ENCODE measurements at places on chromosomes 6 and 20.
A peak's percentile ranks its signal among the peaks of the same experiment; 100 is the strongest.

DNA sequence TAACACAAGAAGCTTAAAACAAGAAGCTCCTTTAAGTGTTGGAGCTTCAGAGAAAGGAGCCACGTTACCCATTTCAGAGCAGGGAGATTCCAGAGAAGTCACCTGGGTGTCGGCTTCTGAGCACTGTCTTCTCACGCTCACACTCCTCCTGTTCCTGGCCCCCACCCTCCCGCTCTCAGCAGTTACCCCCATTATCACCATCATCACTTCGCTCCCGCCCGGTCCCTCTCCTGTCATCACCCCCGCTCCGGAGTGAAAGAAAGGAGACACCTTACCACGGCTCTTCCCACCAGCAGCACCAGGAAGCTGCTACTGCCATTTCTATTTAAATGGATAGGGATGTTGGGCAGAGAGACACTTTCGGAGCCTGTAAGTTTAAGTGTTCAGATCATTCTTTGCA, 123.9 kb downstream of the GMPR start:
- no peak for DNase-seq

GRCh38 chr6:3364391-3364790, 92.5 kb downstream of the SLC22A23 start:
- DNase-seq = no peak

DNA sequence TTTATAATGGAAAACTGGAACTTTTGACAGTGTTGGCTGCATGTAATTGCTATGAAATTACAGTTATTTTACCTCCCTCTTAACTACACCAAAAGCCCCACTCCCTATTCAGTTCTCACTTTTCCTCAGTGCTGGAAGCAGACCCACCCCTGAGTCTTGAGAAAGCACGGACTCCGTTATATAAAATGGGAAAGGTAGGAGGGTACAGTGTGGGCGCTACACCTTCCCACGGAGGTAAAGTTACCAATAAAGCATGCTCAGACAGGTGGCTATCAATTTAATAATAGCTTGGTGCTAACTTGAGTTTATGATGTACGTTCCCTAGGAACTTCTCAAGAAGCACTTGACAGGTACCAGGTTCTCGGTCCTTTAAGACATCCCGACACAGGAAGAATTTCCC, 59.0 kb downstream of the CLIC5 start:
- DNase-seq = no peak

DNA sequence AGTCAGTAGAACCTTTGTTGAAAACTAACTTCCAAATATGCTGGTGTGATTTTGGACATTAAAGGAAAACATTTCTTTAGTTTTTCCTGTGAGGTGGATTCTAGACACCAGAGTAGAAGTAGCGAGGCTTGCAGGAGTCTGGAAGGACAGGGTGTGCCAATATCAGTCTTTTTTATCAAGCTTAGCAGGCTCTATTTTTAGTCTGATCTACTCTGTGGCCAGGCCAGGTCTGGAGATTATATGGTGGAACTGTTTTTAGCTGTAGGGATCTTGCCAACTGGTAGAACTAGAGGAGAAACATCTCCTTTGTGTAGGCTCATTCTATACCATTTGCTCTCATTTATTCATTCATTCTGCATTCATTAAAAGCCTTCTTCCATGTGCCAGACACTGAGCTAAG, 42.7 kb downstream of the LRP11 start:
- DNase-seq = no peak

GRCh38 chr6:125913864-125914351, 42.7 kb upstream of the HINT3 start:
- peak; percentile 95 for DNase-seq

DNA sequence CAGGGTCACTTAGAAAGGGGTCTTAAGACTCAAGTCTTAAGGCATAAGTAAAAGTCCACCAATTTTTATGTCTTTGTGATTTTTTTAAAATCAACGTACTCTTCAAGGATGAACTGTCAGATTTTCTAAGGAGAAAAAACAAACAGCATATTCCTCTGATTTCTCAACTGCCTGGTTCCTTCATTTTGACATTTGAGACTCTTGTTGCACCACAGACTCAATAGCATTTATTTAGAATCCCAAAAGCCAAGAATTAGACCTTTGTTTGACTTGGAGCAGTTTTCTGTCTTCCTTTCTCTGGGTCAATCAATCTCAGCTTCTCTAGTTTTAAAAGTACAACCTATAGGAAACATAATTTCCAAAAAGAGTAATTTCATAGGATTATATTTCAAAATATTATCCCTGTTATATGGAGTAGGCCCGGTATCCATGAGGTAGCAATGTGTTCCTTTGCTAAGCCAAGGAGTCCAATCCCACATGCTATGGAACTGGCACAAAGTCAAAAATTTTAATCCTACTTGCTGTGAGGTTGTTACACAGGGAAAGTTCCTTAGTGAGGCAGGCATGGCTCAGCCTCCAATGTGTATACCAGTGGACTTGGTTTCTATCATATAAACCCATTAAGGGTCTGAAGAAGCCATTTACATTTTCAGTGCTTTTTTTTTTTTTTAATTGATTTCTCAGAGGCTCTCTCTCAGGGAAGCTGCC, 405.7 kb downstream of the KIF16B start:
- DNase-seq = no peak

- DNase-seq = no peak
Observed at GRCh38 chr20:32562495-32562911, 22.6 kb downstream of the NOL4L start.

DNA sequence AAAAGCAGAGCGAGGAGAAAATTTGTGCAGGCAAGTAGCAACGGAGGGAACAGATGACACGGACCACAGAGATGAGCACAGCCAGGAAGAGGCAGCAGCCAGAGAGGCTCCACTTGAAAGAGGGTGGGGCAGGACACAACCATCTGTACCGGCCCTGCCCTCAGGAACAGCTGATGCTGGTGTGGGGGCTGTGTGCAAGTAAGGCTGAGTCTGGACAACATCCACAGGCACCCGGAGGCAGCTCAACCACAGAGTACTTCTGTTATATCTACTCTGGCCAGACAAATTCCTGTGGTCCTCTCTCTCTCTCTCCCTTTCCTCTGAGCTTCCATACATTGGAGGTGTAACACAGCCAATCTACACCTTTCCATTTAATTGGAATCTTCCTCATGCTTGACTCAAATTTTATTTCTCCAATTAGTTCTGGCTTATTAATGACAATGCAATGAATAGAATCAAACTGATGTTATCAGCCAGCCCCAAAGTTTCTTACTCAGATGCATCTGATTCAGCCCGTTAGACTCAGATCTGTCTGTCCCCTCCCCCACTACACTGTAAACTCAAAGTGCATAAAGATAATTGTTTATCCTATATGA, 24.9 kb downstream of the KIF13A start:
- DNase-seq = peak; percentile 92

- no peak for DNase-seq
Observed at GRCh38 chr6:157460182-157460999, 79.4 kb downstream of the ZDHHC14 start.

- no peak for DNase-seq
Observed at GRCh38 chr6:72389698-72390097, 232.2 kb upstream of the KCNQ5 start.

- DNase-seq = peak; percentile 42
Observed at GRCh38 chr6:42197555-42198362, 3.0 kb upstream of the GUCA1B start.

GRCh38 chr6:28615955-28616747, 90.5 kb downstream of the GPX5 start:
- DNase-seq = no peak

DNA sequence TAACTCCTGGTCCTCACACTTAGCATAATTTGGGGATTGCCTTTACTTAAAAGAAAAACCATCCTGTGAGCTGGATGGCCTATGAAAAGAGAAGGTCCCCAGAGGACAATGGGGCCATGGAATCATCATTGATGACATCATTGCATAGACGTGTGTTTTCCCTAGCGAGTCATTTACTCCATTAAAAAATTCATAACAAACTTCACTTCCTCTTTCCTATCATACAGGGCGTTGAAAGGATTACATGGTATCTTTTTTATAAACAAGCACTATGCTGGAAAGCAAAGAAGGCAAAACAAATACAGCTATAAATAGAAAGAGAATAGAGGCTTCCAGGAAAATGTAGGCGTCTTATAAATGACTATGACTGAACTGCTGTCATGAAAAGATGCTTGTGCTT, 11.3 kb upstream of the COL12A1 start:
- DNase-seq = no peak

GRCh38 chr6:111970426-111970825, 83.5 kb upstream of the CCN6 start:
- DNase-seq = no peak

DNA sequence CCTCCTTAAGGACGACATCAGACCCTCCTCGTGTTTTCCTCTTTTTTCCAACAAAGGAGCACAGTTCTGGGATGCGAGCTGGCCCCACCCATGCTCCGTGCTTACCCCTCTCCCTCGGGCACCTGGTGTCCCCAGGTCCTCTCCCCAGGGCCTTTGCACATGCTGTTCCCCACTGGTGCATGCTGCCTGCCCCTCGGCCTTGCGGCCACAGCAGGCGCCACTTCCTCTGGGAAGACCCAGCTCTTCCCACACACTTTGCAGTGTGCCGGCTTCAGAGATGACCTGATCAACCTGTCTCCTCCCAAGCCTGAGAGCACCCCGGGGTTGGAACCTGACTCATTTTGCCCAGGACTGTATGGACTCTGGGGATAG, 39.8 kb downstream of the GNAS-AS1 start:
- no peak for DNase-seq

- no peak for DNase-seq
Observed at GRCh38 chr6:40640599-40641227, 53.5 kb upstream of the LRFN2 start.

- no peak for DNase-seq
Observed at GRCh38 chr6:140779341-140779740, 1353.4 kb upstream of the GJE1 start.

- no peak for DNase-seq
Observed at GRCh38 chr6:12288211-12288618, 1.9 kb upstream of the EDN1 start.

DNA sequence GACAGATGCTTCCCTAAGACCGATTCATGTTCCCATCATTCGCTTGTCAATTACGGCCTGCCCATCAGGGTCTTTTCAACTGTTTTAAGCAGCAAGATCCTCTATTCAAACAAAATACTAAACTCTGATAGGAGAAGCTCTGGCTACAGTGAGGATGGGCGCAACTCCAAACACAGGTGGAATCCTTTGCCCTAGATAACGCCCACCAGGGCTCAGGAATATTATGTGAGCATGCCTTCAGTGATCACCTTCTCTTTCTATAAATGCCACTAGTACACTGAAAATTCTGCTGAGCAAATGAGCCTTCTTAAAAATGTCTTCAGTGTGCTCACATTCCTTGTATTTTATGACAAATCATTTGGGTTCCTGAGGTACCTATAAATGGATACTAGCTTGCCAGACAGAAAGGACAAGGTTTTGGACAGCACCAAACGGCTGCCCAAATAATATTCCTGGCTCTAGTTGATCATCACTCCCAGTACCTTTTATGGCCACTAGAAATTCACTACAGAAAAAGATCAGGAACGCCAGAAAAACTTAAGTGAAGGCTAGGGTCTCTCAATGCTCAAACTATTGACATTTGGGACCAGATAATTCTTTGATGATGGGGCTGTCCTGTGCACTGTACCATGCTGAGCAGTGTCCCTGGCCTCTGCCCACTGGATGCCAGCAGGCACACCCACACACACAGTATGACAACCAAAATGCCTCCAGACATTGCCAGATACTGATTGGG, 13.1 kb downstream of the ZNF217 start:
- DNase-seq = no peak

DNA sequence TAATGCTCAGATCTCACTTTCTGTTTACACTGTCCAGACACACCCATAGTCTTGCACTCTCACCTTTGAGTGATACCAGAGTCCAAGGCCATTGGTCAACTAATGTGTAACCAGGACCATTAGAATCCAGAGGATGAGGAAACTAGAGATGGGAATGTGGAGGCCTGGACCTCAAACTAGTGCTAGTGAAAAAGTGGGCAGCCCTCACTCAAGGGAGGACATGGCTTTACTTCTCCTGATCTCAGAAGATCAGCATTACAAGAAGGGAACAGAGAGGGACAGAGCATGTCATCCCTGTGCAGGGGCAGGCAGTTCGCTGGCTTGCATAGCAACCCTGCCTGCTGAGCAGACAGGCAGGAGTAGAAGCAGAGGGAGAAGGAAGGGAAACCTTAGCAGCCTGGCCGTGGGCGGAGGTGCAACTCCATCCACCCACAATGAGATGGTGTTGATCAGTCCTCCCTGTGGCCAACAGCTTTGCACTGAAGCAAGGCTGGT, 22.6 kb upstream of the XRN2 start:
- no peak for DNase-seq
